HuH-7.5 (cell line): ENCODE measurements at places on chromosomes 2 and 18.

GRCh38 chr2:44705876-44706480 is 235.5 kb upstream of the SIX3 start:
- no peak for DNase-seq

DNA sequence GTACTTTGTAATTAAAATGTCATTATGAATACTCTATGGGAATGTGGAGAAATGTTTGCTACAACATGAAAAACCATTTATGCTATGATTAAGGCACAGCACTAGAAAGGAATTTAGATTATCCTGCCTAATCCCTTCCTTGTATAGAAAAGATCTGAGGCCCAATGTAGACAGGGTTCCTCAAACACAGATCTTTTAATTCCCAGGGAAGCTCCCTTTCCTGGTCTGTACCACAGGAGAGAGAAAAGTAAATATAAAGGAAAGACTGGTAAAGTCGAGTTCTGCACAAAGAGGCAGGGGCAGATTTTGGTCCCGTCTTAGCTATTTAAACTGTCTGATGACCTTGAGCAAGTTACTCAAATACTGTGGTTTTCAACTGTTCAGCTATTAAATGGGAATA is 84.7 kb downstream of the ICA1L start:
- no peak for DNase-seq

GRCh38 chr18:23458830-23459529 is 5.9 kb downstream of the RIOK3 start:
- no peak for DNase-seq

- DNase-seq = no peak
These were observed 43.3 kb downstream of the PLEKHB2 start for GRCh38 chr2:131148426-131148825.

DNA sequence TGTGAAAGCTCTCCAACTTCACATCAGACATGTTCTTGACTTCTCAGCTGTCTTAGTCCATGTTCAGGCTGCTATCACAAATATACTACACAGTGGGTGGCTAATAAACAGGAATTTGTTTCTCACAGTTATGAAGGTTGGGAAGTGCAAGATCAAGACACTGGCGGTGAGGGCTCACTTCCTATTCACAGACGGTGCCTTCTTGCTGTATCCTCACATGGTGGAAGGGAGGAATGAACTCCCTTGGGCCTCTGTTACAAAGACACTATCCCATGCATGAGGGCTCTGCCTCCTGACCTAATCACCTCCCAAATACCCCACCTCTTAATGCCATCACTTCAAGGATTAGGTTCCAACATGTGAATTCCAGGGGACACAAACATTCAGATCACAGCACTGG is 9.7 kb downstream of the UXS1 start:
- DNase-seq = no peak

DNA sequence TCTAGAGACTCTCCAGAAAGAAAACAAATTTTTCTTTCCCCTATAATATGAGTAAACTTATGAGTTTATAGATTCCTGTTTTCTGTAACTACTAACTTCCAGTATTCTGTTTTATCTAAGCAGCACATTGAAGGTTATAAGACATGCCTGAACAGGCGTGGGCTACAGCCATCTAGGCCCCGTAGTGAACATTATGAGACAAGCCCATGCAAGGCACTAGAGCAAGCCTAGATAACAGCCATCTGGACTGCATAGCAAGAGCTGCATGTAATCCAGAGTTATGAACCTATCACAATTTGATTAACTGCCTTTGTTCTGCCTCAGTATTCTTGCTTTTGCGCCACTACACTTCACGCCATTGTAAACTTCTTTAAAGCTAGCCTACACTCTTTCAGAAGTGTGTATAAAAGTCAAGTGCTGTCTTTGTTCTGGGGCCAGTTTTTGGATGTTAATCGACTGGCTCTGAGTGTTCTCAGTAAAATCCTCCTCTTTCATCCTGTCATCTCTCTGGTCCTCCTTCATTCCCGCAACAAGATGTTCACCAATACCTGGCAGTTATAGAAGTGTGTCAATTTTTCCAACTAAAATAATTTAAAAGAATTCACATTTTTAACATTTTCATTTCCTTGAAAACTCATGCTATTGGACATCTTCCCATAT is 3.0 kb upstream of the SULT1C3 start:
- no peak for DNase-seq

DNA sequence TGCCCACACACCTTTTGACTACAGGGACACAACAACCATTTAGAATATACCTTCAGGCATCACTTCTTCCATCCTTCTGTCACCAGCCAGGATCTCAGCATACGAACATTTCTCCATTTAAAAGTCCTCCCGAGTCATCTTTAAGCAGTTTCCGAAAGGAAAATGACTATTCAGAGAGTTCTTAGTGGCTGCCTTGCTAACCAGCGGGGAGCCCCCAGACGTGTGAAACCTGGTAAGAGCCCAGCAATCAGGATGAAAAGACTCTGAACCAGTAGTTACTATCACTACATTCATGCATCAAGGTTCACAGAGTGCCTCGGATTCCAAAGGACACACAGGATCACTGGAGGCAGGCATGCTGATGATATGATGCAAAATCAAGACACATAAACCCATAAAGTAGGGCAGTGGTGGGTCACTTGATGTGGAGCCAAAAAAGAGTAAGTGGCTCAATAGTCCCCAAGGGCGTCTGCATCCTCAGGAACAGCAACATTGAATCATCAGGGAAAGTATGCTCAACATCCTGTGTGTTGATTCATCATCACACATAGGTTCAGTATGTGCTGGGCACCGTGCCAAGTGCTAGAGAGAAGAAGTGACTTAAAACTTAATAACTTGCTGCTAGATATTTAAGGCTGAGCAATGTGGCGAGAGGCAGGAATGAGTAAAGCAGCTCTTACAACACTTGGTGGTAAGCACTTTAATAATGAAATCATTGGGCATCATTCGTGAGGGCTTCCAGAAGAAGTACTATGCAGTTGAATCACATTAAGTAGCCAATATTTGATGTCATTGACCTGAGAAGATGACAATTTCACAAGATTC is 4.4 kb downstream of the CCL20 start:
- no peak for DNase-seq

DNA sequence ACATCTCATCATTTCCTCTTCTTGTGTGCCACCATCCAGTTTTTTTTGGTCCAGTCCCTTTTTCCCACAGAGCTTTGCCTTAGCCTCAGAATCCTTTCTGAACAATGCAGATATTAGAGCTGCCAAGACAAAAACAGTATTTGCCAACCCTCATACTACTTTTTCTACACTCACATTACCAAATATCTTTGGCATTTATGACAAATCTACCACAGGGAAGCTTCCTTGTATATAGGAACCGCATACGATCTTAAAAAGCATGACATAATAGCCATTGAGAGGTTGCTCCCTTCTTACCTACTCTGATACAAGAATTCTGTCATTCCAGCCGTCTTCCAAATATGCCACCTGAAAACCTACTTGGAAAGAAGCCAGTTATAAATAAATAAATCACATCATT is 9.4 kb downstream of the ZNF24 start:
- no peak for DNase-seq
